ENCODE measurements at places on chromosomes 6 and 20.

GRCh38 chr20:25565578-25566157 is 19.7 kb downstream of the NINL start:
- no peak for DNase-seq

GRCh38 chr20:37986044-37986858 is 47.0 kb downstream of the TTI1 start:
- DNase-seq = no peak

DNA sequence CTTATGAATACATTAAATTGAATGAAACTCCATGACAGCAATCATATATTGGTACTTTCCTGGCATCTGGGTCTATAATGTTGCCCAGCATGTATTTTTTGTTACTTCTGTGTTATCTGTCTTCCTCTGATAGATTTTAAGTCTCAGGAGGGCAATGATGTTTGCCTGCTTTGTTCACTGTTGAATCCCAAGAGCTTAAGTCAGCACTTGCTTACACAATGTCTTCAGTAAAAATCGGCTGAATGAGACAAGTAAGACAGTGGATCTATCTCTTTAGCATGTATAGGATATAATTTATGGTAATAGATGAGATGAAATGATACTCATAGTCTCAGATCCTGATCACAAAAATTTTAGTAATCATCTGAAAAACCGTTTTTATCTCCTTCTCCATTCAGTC is 1034.9 kb upstream of the EPHA7 start:
- no peak for DNase-seq

DNA sequence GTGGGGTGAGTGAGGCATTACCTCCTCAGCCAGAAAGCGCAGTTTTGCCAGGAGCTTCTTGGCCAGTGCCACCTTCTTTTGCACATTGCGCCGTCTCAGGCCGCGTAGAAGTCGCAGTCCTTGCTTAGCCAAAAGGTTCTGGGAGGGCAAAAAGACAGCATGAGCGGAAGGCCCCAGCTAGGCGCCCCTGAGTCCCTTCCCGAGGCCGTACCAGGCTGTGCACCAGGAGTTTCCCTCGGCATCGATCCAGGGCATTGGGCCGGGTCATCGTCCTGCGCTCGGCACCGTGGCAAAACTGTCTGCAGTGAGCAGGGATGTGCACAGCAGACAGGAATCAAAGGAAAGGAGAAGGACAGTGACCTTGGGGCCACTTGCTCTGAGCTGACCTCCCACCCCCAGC is 20.2 kb upstream of the SPAG4 start:
- no peak for DNase-seq

GRCh38 chr20:60274717-60275116 is 316.5 kb downstream of the CDH26 start:
- no peak for DNase-seq

DNA sequence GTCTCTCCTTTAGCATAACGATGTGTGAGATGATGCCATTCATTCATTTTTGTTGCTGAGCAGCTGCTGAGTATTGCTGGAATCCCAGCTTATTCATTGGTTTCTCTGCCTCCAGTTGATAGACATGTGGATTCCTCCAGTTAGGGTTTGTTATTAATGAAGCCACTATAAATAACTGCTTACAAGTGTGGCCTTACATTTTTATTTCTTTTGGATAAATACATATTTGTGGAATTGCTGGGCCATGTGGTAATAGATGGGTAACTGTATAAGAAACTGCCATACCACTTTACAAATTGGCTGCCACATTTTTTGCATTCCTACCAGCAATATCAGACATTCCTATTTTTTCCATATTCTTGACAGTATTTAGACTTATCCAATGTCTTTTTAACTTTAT is 2.6 kb upstream of the HLA-B start:
- no peak for DNase-seq

- no peak for DNase-seq
Observed at GRCh38 chr6:139846538-139847456, 472.3 kb upstream of the CITED2 start.

GRCh38 chr6:118632359-118632758 is 19.0 kb downstream of the CEP85L start:
- DNase-seq = no peak

Measured in activated CD8-positive, alpha-beta memory T cell treated with anti-CD3 and anti-CD28 coated beads for 1 hour (primary cell).